Kidney epithelial cell (primary cell): ENCODE measurements at places on chromosomes 7 and 10. TPM values are rescaled to one million over a fixed set of nuclear protein-coding genes. Genes with fewer than 3 reads are reported as not detected.

The TMEM139 gene
- 11.9 and 20.5 TPM in 2 replicates for total RNA-seq

DNA sequence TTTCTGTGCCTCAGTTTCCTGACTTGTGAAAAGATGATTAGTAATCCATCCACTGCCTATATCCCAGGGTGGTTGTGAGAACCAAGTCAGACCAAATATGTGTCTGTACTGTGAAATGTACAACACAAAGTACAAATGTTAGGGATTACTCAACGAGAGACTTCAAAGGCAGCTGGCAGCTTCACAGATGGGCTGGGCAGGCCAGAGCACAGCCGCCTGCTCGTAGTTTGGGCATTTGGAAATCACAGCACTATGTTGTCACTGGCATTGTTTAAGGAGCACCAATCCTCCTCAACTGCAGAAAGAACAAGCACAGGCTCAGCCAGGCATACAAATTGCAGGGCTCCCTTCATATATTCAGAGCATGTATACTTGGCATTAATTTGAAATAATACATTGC, 64.5 kb upstream of the C10orf90 start:
- DNase-seq: no peak

GRCh38 chr10:78474743-78475142, 441.1 kb downstream of the RPS24 start:
- no peak for DNase-seq

- DNase-seq: no peak
Observed at GRCh38 chr10:61964949-61965702, 63.6 kb downstream of the ARID5B start.

DNA sequence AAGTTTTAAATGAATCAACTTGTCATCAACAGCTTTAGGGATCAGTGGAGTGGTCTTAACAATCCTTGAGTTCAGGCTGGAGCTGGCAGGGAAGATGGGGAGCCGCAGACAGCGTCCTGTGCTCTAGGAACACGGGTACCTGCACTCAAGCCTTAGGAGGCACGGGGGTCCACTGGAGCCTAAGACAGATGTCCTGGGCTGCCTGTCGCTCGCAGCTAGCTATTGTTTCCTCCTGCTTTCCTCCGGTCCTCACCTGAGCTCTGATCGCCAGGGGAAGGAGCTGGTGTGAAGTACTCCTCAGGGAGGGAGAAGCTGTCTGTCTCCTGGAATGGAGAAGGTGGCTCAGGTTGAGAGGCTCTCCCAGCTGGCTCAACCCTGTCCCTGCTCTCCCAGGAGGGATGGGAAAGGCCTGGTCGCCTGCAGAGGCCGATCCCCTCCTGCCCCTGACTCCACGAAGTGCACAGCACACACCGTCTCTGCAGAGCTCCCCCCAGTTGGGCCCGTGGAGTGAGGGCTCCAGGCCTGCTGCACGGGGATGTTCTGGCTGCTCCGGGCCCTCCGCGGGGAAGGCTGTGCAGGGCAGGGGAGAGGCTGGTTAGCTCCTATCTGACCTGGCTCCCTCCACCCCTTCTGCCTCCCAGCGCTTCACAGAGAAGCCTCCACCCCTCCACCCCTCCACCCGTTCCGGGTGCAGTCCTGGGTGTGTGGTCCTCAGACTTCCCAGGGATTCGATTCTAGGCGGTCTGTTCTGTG, 14.5 kb upstream of the PYROXD2 start:
- DNase-seq: no peak
